ENCODE measurements at places on chromosomes 5 and 9.

GRCh38 chr5:22521521-22521920 lies 331.6 kb downstream of the CDH12 start:
- DNase-seq: no peak

GRCh38 chr5:52605317-52606313 lies 182.1 kb upstream of the ITGA1 start:
- no peak for DNase-seq

GRCh38 chr5:33701251-33701650 lies 190.5 kb downstream of the ADAMTS12 start:
- no peak for DNase-seq

- no peak for DNase-seq
Measured at GRCh38 chr5:80071510-80072021, 36.4 kb downstream of the THBS4 start.

DNA sequence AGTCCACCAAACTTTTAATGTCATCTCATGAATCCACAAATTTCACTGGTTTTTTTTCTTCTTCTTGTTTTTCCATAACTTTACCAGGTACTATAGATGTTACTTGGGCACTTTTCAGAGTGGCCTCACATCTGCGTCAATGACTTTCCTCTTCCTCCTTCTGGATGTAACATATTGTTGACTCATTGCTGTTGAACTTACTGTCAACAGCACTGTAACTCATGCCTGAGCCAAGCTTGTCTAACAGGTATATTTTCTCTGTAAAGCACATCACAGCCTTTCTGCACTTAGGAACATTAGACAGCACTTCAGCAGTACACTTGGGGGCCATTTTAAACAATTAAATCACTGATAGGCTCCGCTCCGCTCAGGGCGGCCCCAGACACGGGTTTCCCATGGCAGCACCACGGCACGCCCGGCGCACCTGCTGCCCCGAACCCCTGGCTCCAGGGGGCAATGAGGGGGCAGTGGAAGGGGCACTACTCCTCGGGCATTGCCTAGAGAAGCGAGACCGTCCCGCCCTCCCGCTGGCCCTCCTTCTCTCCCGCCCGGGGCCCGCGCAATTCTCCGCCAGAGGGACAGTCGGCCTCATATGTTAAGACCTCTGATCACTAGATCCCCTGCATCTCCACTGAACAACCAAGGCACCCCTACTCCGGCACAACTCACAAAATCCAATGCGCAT lies 41.9 kb upstream of the SPATA31C2 start:
- no peak for DNase-seq

DNA sequence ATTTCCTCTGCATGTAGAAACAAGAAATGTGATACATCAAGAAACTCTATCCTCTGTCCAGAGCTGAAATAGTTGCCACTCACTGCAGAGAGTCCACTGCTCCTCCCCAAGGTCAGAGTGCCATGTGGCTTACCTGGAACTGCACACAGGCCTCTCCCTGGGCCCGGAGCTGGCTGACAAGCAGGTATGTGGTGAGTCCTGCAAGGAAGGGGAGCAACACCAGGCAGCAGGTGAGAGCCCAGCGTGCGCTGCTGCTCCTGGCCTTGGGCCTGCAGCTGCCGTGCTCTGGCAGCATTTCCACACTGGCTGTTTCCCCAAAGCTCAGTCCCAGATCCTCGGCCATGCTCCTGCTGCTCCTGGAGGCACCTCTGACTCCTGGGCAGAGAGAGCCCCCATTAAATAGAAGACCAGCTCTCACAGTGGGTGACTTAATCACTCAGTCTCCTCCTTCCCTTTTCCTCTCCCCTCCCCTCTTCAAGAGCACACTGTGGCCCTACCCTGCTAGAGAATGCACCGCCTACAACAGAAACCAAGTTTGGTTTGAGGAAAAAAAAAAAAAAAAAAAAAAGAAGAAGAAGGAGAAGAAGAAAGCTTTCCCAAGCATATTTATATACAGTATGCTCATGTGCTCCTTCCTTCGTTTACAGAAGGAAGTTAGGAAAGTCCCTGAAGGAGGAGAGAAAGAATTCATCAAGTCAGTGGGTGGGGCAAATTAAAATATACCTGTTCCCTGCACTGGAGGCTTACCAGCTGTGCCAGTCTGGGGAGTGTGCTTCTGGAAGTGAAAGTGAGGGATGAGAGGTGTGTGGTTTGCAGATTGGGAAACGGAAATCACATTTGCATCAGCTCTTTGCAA lies at the start of gene TNFSF15:
TNFSF15 (minus strand) TSS at position 370 of the 856 bp plus-strand sequence; CDS start at position 343, 27 bp downstream.
- DNase-seq: peak; percentile 28

GRCh38 chr5:139445325-139446170 lies 6.2 kb upstream of the DNAJC18 start:
- DNase-seq: no peak

GRCh38 chr5:67100301-67100700 lies 96.3 kb downstream of the CD180 start:
- no peak for DNase-seq

- DNase-seq: no peak
Measured at GRCh38 chr9:13942695-13943094, 371.2 kb downstream of the NFIB start.

DNA sequence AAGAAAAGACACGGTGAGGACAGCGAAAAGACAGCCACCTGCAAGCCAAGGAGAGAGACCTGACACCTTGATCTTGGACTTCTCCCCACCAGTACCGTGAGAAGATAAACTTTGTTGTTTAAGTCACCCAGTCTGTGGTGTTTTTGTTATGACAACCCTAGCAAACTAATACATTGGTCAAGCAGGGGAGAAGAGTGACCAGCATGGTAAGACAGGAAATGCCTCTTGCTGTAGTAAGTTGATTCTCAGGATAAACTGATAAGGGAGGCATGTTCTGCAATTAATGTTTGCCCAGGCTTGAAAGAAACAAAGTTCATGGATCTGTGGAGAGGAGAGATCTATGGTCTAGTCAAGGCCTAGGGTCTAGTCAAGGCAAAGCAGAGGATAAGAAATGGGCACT lies 801.2 kb downstream of the MAT2B start:
- no peak for DNase-seq

DNA sequence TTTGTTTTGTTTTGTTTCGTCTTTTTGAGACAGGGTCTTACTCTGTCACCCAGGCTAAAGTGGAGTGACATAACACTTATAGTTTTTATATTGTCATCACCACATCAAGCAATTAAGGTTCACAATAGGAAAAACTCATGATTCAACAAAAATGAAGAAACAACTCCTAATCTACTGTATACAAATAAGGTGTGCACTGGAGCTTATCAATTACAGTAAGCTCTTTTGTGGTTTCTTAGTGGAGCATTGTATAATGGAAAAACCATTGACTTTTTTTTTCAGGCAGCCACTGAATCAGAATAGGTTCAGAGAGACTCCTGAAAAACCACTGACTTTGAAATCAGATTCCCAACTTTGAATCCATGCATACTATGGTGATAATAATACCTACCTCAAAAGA lies 10.8 kb upstream of the PLIN2 start:
- peak; percentile 18 for DNase-seq

- no peak for DNase-seq
Measured at GRCh38 chr9:9961934-9962333, 650.9 kb downstream of the PTPRD start.

DNA sequence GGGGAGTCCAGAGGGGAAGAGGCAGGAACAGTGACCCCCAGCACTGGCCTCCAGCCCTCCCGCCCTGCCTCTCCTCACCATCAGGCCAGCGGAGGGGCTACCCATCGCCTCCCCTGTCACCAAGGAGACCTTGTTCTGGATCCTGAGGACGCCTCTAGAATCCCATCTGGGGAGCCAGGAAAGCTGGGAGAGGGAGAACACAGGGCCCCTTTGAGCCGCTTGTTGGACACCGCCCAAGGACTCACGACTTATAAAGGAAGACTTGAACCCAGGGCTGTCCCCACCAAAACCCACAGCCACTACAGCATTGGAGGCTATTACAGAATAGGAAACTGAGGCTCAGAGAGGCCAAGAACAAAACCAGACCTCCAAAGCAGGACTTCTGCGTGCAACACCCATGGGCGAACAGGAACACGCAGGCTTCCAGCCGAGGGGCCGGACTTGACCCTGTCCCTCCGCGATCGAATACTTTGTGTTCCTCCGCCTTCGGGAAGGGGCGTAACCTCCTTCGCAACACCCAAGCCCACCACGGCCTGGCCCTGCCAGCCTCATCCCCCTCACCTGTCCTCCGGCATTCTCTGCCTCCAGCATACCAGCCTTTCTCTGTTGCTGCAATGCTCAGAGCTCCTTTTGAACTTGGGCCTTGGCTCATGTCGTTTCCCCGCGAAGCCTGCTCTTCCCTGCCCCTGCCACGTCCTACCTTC lies 54.2 kb downstream of the C9orf50 start:
- DNase-seq: no peak

- no peak for DNase-seq
Measured at GRCh38 chr5:172919525-172920446, 39.4 kb upstream of the RPL26L1 start.

DNA sequence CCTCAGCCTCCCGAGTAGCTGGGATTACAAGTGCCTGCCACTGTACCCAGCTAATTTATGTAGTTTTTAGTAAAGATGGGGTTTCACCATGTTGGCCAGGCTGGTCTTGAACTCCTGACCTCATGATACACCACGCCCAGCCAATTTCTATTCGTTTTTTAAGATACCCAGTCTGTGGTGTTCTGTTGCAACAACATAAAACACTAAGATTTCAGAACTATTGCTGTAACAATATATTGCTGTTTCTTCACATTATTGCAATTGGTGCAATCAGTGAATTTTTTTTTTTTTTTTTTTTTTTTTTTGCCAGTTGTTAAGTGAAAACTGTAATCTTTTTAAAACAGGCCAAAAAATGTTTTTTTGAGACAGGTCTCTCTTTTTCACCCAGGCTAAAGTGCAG lies 9.9 kb downstream of the SRP19 start:
- no peak for DNase-seq

- DNase-seq: no peak
Measured at GRCh38 chr5:96821260-96821916, 13.6 kb upstream of the ERAP1 start.
